Urothelium cell line (cell line): ENCODE measurements at places on chromosomes 5 and 9.

- DNase-seq, result no peak
Measured at GRCh38 chr5:114458726-114459125, 96.9 kb downstream of the KCNN2 start.

DNA sequence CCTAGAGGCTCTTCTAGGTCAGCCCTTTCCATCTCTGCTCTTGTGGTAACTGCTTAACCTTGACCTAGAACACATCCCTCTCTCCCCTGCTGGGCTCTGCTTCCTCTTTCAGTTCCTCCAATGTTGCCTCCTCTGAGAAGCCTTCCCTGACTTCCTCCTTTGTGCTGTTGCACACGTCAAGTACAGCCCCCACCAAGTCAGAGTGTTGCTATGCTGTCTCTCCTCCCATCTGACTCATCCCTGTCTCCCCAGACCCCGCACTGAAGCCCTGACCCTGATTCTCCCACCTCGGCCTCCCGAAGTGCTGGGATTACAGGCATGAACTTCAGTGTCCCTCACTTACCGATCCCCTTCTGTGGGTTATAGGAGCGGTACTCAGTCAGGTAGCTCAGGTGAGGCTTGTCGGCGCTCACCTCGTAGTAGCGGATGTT is 10.4 kb upstream of the TRIM14 start:
- DNase-seq, result no peak

- DNase-seq, result no peak
Measured at GRCh38 chr5:116438979-116439554, 135.6 kb downstream of the SEMA6A start.

GRCh38 chr9:489198-490197 is 274.8 kb downstream of the DOCK8 start:
- no peak for DNase-seq

DNA sequence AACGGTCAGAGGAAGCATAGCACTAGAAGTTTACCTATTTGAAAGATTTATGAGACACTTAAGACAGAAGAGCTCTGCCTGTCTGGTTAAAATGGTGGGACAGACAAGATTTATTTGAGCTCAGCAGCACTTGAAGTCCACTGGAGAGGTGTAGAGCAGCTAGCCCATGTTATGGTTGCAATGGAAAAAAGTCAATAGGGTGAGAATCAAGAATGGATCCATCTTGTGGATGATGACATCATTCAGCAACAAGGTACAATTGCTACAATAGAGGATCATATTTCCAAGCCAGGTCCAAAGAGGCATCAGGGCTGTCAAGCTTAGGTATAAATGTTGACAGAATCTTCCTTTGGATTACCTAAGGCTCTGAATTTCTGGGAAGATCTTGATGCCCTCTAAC is 21.1 kb upstream of the ZNF131 start:
- no peak for DNase-seq

GRCh38 chr5:159874263-159874662 is 42.0 kb upstream of the ADRA1B start:
- peak; percentile 72 for DNase-seq

- DNase-seq, result no peak
Measured at GRCh38 chr5:1776831-1777230, 22.8 kb downstream of the MRPL36 start.

- DNase-seq, result peak; percentile 70
Measured at GRCh38 chr5:173664154-173664526, 47.7 kb upstream of the BOD1 start.

GRCh38 chr9:134099123-134099761 is 31.4 kb upstream of the BRD3 start:
- peak; percentile 53 for DNase-seq

- peak; percentile 75 for DNase-seq
Measured at GRCh38 chr5:42583322-42583721, 160.1 kb downstream of the GHR start.

GRCh38 chr5:173327948-173328843 is at the start of gene STC2:
STC2 (minus strand) TSS chr5:173328414; CDS start chr5:173328193, 221 bp downstream.
- DNase-seq, result no peak

DNA sequence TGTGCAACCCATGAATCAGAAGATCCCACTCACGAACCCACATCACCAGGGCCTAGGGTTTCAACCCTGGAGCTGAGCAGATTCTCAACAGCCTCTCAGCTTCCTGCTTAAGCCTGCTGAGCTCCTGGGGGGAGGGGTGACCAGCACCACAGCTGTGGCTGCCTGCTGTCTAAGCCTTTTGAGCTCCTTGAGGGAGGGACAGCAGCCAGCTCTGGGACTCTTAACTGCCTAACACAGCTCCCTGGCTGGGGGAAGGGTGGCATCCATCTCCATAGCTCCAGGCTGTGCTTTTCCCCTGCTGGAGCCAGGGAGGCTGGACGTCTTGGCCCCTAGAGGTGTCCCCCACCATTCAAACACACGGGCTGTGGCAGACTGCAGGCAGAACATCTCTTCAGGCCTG is 250.3 kb downstream of the DMAC1 start:
- no peak for DNase-seq

- DNase-seq, result no peak
Measured at GRCh38 chr9:129040113-129040643, 3.8 kb downstream of the MIGA2 start.

DNA sequence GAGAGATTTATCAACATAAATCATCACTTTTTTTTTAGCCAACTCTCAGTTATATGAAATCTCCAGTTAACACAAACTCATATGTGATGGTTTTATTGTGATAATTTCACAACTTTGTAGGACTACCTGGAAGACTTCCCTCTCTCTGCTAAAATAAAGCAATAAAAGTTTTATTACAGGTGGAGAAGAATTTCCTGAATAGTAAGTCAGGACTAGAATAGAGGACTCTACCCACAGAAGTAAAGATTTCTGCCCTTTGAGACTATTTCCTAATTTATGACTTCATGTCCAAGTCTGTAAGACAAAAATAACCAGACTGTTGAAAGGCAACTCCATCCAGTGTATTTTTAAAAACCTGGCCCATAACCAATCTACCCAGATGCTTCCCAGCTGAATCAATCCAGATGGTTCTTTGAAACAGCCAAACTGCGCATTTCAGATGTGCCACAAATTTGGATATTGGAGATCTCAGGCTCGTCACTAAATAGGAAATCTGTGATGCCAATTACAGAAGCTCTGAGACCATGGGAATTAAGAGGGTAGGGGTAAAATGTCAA is 234.0 kb upstream of the NMUR2 start:
- DNase-seq, result no peak

DNA sequence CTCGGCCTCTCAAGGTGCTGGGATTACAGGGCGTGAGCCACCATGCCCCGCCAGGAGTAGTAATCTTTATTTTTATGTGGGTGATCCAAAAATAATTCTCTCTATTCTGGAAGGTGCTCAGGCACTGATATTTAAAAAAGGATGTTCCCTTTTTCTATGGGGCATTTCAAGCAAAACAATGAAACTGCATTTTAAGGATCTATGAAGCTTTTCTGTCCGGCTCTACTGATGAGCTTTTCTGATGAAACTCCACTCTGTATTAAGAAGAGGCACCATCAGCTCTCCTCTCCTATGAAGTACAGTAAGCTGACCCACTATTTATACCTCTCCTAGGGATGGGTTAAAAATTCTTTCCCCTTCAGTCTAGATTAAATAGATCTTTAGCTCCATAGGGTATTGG is 7.4 kb downstream of the ADAM19 start:
- no peak for DNase-seq

GRCh38 chr5:181120306-181120705 is 10.7 kb downstream of the OR2V1 start:
- DNase-seq, result peak; percentile 48

DNA sequence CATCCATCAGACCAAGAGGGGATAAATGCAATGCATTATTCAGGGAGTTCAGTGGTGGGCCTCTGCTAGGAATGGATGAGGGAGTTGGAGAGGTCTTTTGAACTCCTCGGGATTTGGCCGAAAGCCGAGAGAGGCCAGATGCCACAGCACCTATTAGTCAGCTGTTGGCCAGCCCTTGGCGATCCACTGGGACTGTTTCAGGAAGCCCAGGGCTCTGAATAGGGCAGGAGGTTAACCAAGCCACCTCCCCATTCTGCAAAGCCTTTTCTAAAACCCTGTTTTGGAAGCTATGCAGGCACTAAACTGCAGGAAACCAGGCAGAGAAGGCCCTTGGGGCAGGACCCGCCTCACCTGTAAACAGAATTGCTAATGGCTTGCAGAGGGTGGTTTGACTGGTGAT is 37.8 kb downstream of the ASTN2 start:
- no peak for DNase-seq

GRCh38 chr9:136626066-136626725 is 36.5 kb upstream of the EGFL7 start:
- no peak for DNase-seq

DNA sequence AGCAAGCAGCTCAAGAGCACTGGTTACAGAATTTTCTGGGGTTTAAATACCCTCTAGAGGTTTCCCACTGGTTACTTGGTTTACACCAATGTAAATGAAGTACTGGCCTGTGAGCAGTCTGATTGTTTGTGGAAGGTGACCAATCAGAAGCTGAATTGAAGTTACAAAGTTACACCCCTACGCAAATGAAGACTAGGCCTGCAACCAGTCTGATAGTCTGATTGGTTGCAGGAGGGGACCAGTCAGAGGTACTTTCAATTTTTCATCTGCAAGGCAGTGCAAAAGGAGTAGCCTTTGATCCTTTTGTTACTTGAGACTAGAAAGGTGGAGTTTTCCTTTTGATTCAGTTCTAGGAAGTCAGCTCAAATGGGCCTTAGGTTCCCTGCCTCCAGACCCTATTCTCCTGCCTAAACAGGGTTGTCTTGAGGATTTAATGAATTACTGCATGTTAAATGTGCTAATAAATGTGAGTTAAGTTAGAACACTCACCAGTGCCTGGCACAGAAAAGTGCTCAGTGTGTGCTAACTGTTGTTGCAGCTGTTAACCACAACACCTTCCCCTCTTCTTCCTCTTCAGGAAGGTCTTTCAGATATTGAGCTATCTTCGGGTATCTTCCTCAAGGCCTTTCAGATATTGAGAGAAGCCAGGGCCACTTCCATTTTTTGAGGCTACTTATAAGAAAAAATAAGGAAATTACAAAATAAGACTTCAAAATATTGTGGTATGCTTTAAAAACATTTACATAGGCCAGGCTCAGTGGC is 32.1 kb upstream of the CLINT1 start:
- no peak for DNase-seq

DNA sequence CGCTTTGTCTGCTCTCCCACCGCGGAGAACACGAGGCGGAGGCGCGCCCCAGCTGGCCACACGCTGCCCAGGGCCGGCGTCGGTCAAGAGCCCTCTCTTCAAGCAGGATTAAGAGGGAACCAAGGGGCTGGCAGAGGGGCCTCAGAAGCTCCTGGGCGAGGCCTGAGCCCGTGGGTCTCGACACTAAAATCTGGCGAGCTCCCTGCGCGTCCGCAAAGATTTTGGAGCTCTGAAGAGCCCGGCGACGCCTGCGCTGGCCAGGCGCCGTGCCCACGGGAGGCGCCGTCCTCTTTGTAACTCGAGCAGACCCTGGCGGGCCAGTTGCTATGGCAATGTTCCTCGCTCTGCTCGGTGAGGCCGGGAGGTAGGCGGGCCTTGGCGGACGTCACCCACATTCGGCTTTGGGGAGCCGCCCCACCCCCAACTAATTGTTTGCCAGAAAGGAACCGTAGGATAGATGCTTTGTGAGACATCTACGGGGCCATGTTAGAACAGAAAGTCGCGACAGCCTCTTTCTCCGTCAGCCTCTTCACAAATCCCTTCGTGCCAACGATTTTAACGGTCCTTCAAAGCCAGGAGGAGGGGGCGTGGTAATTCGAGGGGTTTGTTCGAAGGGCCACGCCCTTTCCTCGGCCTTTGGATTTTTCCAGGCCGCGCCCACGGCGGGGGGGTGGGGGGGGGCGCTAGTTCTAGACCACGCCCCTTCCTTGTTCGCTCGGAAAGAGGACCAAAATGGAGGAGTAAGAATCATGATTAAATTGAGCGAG is 714 bp upstream of the CNOT8 start:
- DNase-seq, result peak; percentile 94

DNA sequence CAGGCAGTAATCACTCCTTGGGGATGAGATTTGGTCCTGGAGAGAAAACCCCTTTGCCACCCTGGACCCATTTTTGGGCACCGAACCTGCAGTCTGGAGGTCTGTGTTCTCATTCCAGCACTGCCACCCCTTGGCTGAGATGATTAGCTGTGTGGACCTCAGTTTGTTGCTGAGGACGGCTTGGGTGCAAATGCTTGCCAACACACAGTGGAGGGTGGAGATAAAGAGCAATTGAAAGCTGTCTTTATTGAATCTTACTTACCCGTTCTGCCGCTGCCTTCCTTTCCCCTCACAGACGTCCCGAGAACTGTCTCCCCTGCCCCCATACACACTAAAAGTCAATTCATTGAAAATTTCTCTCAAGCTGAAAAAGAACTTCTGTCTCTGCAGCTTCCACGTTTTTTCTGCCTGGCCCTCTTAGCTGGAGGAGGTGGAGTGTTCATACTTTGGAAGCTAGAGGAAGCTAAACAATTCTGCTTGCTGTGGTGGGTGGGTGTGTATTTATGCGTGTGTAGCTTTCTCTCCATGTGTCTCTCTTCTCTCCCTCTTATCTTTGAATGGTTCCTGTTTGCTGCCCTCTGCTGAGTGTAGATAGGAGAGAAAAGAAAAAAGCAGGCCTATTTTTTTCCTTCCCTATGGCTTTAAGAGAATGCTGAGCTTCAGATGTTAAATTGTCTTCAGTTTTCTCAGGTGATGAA is 6.6 kb downstream of the GALNT10 start:
- no peak for DNase-seq

- no peak for DNase-seq
Measured at GRCh38 chr9:93321220-93321610, 130.3 kb upstream of the FAM120A start.

DNA sequence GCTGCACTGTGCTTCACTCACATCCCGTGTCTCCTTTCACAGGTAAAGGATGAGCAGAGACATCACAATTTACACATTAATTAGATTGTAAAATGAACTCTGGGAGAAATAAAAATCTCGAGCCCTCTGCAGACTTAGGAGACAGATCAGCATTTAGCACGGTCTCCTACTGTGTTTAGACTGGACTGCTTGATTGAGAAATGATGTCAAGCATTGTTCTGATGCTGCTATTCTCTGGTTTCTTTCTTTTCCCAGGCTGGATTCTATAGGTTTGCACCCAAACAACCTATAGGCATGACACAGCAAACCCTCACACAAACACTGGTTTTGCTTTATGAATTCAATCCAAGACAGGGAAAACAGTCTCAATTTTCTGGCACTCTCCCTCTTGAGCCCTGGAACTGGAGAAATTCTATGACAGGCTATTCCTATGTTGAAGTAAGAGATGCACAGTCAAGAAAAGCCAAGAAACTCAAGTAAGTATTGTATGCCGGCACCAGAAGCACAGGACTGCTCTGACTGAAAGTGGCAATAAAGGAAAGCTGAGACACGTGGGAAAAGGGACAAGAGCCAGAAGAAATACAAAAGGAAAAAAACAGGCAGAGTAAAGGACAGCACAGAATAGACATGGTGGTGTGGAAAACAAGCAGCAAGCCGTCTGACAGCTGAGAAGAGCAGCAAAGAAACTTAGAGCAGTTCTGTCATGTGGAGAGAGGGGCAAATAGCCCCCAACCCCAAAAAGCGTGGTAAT is 24.8 kb upstream of the ERAP2 start:
- no peak for DNase-seq

DNA sequence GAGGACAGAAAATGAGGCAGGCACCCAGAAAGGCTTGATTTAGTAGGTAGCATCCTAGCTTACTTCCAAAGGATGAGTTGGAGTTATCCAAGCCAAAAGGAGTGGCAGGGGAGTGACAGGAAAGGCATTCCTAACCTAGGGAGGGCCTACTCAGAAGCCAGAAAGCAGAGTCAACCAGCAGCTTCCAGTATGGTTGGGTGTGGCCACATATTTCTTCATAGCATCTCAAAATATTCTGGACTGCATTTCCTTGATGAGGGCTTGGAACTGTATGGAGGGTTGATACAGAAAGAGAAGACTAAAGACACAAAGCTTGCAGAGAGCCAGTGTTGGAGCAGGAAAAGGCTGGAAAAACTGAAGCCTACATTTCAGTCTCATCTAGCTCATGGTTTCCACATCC is 656.8 kb upstream of the DMAC1 start:
- DNase-seq, result peak; percentile 3
